ENCODE measurements at places on chromosomes 7 and 10. TPM values are rescaled to one million over a fixed set of nuclear protein-coding genes. Genes with fewer than 3 reads are reported as not detected.

The PHKG1 gene
- 5.1 TPM for polyA plus RNA-seq

The ENTPD1 gene
- polyA plus RNA-seq, result 8.8 TPM

The TAS2R41 gene
- polyA plus RNA-seq, result not detected

The POLR2J2 gene
- polyA plus RNA-seq, result 1.1 TPM

The ADCY1 gene
- polyA plus RNA-seq, result 1.2 TPM

The OTUD1 gene
- 8.8 TPM for polyA plus RNA-seq

The CARD11 gene
- 0.85 TPM for polyA plus RNA-seq

The GIMAP2 gene
- polyA plus RNA-seq, result 5.9 TPM

The ANXA8L1 gene
- polyA plus RNA-seq, result 0.15 TPM

The DPYSL4 gene
- polyA plus RNA-seq, result 0.67 TPM

The DLG5 gene
- polyA plus RNA-seq, result 17.2 TPM

The FAM25C gene
- polyA plus RNA-seq, result not detected

The MAGI2 gene
- 2.2 TPM for polyA plus RNA-seq

The NANOS1 gene
- polyA plus RNA-seq, result 6.8 TPM

The ODAD2 gene
- polyA plus RNA-seq, result 0.09 TPM

The LRIT1 gene
- polyA plus RNA-seq, result not detected

The ZNF736 gene
- 2.6 TPM for polyA plus RNA-seq

The ANKRD61 gene
- polyA plus RNA-seq, result not detected

The SH2D4B gene
- 0.04 TPM for polyA plus RNA-seq

The TRIM50 gene
- polyA plus RNA-seq, result 4.1 TPM

Measured in adipose tissue (tissue), 3 donors.